ENCODE measurements at places on chromosomes 2 and 18.

GRCh38 chr18:471716-472115 lies 28.8 kb downstream of the COLEC12 start:
- no peak for DNase-seq

GRCh38 chr2:230793572-230794359 lies 71.0 kb upstream of the ITM2C start:
- no peak for DNase-seq

DNA sequence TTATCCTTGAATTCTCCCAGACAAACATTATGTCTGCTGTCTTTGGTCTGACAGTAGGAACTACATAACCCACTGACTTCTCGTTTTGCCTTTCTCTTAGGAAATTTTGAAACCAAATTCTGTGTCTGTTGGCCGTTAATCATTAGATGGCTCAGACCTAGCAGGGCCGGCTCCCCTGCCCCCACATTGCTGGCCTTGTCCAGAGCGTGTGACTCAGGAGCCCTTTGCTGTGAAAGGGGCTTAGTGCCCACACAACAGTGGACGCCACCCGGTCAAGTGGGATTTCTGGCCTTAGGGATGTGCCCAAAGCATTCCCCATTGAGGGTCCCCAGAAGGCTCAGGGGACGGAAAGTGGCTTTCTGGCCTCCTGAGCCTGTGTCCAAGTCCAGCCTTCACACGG lies 137.5 kb downstream of the CTIF start:
- DNase-seq = no peak

DNA sequence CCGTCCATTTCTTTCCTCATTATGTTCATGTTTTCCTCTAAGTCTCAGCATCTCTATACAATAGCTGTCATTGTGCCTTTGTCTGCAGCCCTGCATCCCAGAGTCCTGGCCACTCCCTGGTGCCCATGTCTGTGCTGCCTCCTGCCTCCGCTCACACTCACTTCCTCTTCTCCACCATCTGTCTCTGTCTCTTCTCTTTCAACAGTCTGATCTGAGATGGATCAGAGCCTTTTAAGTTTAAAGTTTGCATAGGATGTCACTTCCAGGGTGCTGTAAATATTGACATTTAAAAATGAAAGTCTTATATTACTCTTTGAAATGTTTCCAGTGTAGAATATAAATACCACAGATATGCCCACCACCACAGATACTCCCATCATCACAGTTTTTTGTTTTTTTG lies 42.7 kb downstream of the UBE2F start:
- no peak for DNase-seq

- DNase-seq = peak; percentile 3
These were observed 330.2 kb upstream of the FANCL start for GRCh38 chr2:58571181-58571852.

GRCh38 chr2:135728064-135728743 lies 13.5 kb upstream of the UBXN4 start:
- no peak for DNase-seq

DNA sequence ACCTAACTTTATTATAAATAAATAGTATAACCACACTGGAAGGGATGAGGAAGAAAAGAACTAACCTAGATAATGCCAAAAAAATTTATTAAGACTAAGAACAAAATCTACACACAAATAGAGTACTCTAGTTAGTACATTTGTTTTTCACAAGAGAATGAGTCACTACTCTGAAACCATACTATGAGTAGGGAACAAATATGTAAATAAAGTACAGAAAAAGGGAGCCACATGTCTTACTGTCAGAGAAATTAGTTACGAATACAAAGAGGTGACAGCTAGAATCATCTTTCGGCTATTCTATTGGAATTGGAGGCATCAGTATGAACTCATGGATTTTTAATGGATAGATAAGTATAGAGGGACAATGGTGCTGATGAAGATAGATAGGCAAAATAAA lies 150.5 kb downstream of the COPS8 start:
- DNase-seq = no peak

DNA sequence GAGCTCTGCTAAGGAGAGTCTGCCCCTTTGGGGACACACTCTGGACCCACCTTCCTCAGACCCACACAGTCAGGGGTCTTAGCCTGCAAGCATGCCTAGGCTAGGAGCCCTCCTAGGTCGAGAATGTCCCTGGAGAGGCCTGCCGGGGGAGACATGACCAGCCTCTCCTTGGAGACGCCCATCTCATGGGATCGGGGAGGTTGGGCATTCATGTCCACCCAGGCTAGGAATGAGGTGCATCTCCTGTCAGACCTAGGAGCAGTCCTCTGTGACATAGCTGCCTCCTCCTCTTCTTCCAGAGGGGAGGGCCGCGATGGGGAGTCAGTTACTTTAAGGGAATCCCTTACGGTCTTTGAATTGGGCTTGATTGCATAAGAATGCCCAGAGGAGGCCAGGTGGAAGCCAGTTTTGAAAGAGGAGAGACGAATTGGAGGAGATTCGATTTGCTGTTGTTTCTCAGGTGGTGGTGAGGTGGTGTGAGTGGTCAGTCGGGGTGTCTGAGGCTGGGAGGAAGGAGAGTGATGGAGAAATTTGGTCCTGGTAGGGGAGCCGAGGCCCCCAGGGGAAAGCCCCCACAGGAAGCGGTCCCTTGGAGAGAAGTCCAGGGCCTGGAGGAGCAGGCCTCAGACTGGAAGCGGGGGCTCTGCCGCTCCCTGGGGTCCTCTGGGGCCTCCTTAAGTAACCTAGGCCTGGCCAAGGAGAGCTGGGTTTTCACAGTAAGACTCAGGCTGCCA lies 241.3 kb downstream of the DYSF start:
- no peak for DNase-seq

GRCh38 chr2:98155716-98156115 lies 68.7 kb downstream of the VWA3B start:
- DNase-seq = no peak

DNA sequence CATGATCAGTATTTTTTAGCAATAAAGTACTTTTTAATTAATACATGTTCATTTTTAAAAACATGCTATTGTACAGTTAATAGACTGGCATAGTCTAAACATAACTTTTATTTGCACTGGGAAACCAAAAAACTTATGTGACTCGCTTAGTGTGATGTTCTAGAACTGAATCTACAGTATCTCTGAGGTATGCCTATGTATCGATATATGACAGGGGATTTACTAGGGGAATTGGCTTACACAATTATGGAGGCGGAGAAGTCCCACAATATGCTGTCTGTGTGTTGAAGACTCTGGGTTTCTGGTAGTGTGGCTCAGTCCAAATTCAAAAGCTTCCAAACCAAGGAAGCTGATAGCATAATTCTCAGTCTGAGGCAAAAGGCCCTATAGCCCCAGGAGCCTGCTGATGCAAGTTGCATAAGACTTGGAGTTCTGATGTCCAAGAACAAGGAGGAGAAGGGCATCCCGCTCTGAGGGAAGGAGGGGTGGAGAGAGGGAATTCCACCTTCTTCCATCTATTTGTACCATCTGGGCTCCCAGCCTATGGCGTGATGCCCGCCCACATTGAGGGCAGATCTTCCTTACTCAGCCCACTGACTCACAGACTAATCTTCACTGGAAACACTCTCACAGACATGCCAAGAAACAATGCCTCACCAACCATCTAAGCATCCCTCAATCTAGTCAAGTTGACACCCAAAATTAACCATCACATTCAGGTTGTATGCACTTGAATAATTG lies 27.5 kb downstream of the ZNF638 start:
- no peak for DNase-seq

GRCh38 chr2:139367416-139367815 lies 587.2 kb upstream of the NXPH2 start:
- no peak for DNase-seq

GRCh38 chr2:84427235-84428138 lies 31.6 kb downstream of the SUCLG1 start:
- no peak for DNase-seq

- no peak for DNase-seq
These were observed 19.3 kb downstream of the ST6GAL2 start for GRCh38 chr2:106866641-106867040.

Data from DMS79 (cell line).